ENCODE measurements at places on chromosomes 13 and 19. TPM values are rescaled to one million over a fixed set of nuclear protein-coding genes. Genes with fewer than 3 reads are reported as not detected.

Gene SMIM24
- 143 TPM for polyA plus RNA-seq

Gene FREM2
- polyA plus RNA-seq = 2.3 TPM

Gene ZNF793
- polyA plus RNA-seq = 2.7 TPM

Gene TPRX1
- not detected for polyA plus RNA-seq

Gene PAK4
- polyA plus RNA-seq = 29.9 TPM

Gene CCDC9
- polyA plus RNA-seq = 102 TPM

Gene CNN1
- 11.3 TPM for polyA plus RNA-seq

Gene PABPC3
- not detected for polyA plus RNA-seq

Gene B3GNT3
- 1.7 TPM for polyA plus RNA-seq

Gene BCKDHA
- 34.2 TPM for polyA plus RNA-seq

Gene ATP4B
- not detected for polyA plus RNA-seq

Gene PRTN3
- not detected for polyA plus RNA-seq

Gene U2AF1L4
- 62.7 TPM for polyA plus RNA-seq

Gene TBC1D4
- polyA plus RNA-seq = 18.4 TPM

Gene KLK15
- polyA plus RNA-seq = 0.27 TPM

Gene CNFN
- 4.2 TPM for polyA plus RNA-seq

Gene TMPRSS9
- polyA plus RNA-seq = 0.84 TPM

Gene SYCN
- 1,825 TPM for polyA plus RNA-seq

Gene LCP1
- 3.7 TPM for polyA plus RNA-seq

Gene CAPS
- 62.9 TPM for polyA plus RNA-seq

Gene PGLYRP1
- polyA plus RNA-seq = not detected

Gene SIAH3
- not detected for polyA plus RNA-seq

Gene FFAR1
- 3.6 TPM for polyA plus RNA-seq

Gene MZT1
- 6.5 TPM for polyA plus RNA-seq

Gene FBXO27
- polyA plus RNA-seq = 2.6 TPM

Gene ANGPTL8
- polyA plus RNA-seq = 2.2 TPM

Gene TEX29
- 2.2 TPM for polyA plus RNA-seq

Gene CSNK1G2
- polyA plus RNA-seq = 69.4 TPM

Gene CYP4F8
- polyA plus RNA-seq = not detected

Gene TICAM1
- polyA plus RNA-seq = 10.7 TPM

Gene FGF21
- polyA plus RNA-seq = not detected

Gene FPR3
- 0.42 TPM for polyA plus RNA-seq

Gene TSSK6
- polyA plus RNA-seq = 2.5 TPM

Gene KLK14
- 0.77 TPM for polyA plus RNA-seq

Gene ONECUT3
- not detected for polyA plus RNA-seq

Gene BRCA2
- 0.19 TPM for polyA plus RNA-seq

Gene WDR88
- not detected for polyA plus RNA-seq

Gene ZNF675
- 3.3 TPM for polyA plus RNA-seq

Gene CGB3
- polyA plus RNA-seq = not detected

Gene KLK13
- polyA plus RNA-seq = 2.8 TPM

Gene CASP14
- 0.73 TPM for polyA plus RNA-seq

Gene GDF15
- 57.7 TPM for polyA plus RNA-seq

Gene ZNF320
- polyA plus RNA-seq = 7.3 TPM
